Suppressor macrophage (primary cell): ENCODE measurements at places on chromosomes 16 and 17.

- DNase-seq = peak; percentile 60
These were observed 21.7 kb downstream of the KRT23 start for GRCh38 chr17:40915721-40916256.

- DNase-seq = no peak
These were observed 81.5 kb upstream of the TRAP1 start for GRCh38 chr16:3798838-3799237.

- peak; percentile 16 for DNase-seq
These were observed 205.2 kb downstream of the STX8 start for GRCh38 chr17:9370467-9370866.

DNA sequence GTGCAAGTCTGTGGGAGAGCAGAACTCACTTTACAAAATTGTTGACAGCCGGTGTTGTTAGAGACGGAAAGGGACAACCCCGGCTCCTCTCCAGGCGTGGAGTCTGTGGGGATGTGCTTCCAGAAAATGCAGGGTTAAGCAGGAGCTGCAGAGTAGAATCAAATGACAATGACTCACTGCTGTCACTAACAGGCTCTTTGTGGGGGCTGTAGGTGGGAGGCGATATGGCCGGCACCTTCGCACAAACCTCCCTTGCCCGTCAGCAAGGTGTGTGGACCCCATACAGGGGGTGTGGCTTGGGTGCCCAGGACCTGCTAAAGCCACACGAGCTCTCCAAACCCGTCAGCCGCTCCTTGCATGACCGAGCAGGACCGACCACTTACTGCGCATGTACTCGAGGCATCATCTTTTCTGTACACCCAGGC, 5.8 kb downstream of the PDK2 start:
- no peak for DNase-seq

DNA sequence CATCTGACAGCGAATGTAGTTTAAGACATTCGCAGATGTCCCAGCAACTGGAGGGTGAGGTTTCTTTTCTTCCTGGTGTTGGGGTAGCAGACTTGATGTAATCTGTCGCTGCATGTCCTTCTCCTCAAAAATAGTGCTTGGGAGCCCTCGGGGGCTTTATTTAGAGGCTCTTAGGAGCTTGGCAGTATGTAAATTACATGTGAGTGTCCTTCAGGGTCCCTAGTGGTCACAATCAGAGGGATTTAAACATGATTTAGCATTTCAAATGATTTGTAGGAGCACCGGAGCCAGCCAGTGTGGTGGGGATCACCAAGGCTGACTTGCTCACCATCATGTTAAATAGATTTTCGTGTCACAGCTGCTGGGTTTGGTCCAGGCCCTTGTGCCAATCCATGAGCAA, 8.8 kb upstream of the SALL1 start:
- no peak for DNase-seq

- peak; percentile 2 for DNase-seq
These were observed 136.0 kb upstream of the C17orf78 start for GRCh38 chr17:37239690-37240334.

DNA sequence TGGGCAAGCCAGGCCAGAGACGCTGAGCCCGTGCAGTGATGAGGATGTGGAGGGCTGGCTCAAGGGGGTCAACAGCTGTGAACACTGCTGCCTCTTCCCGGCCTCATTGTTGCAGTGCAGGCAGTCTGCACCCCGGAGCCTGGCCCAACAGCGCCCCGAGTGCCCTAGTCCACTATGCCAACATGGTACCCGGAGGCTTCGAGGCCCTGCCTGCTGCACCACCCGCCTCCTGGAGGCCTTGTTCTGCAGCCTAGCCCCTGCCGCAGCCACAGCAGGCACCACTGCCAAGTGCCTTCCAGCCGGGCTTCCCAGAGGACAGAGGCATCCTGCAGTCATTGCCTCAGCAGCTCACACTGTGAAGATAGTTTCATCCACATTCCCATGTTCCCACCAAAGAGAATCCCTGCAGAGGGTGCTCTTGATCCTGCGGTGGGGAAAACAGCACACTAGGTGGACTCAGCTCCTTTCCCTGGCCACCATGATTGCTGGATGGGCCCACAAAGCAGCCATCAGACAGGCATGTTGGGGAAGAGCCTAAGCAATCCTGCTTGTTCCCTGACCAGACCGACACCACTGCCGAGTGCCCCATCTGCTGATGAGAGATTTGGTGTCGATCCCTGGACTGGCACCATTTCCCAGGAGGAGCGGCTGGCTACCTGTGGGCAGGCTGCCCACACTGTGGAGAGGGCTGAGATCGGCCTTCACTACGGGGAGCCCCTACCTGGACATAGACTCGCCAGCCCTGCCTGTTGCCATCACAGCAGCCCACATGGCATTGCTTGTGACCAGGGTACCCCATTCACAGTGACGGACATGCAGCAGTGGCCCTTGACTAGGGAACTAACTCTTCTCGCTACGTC, 44.9 kb downstream of the USP22 start:
- DNase-seq = no peak

DNA sequence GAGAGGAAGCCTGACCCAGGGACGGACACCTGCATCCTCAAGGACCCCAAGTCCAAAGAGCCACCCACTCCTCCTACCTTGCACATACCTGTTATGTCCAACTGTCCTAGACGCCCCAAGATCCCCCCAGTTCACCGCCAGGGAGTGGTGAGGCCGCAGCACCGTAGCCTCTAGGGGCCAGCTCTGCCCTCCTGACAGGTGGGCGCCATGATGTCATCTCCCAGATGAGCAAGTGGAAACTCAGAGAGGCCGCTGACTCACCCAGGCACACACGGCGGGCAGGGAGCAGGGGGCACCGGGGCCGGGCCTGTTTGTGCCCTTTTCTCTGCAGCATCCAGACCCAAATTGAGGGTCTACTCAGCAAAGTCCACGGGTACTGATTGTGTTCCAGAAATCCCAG, 4.8 kb upstream of the ZNF469 start:
- no peak for DNase-seq

DNA sequence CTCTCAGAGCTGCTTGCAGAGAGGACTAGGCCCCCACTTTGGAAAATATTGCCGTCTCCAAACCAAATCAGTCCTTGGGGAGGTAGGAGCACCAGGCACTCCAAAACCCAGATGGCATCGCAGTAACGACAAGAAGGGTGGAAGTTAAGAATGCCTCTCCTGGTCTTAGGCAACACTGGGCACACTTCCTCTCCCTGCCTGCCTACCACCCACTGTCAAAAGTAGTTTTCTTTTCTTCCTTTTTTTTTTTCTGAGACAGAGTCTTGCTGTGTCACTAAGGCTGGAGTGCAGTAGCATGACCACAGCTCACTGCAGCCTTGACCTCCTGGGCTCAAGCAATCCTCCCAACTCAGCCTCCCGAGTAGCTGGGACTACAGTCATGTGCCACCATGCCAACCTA, 47.2 kb downstream of the SRL start:
- peak; percentile 92 for DNase-seq
